ENCODE measurements at places on chromosomes 5 and 9.
A peak's percentile ranks its signal among the peaks of the same experiment; 100 is the strongest.

GRCh38 chr5:135875567-135875966 lies 20.1 kb downstream of the IL9 start:
- DNase-seq, result no peak

GRCh38 chr5:9284781-9285307 lies 261.0 kb downstream of the SEMA5A start:
- DNase-seq, result peak; percentile 83

DNA sequence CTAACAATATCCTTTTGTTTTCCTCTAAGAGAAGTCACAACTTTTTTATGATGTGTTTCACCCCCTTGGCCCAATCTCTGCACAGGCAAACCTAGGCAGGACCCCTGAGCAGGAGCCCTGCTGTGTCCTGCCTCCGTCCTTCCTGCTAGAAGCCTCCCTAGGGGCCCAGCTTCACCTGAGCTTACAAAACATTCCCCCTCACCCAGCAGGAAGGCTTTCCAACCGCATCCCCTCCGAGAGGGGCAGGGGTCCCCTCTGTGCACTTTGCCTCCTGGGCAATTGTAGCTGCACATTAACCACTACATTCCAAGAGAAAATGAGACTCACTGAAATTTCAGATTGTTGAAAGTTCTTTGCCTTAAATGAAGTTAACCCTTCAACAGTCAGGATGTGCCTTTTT lies 176.2 kb downstream of the IRX2 start:
- DNase-seq, result no peak

DNA sequence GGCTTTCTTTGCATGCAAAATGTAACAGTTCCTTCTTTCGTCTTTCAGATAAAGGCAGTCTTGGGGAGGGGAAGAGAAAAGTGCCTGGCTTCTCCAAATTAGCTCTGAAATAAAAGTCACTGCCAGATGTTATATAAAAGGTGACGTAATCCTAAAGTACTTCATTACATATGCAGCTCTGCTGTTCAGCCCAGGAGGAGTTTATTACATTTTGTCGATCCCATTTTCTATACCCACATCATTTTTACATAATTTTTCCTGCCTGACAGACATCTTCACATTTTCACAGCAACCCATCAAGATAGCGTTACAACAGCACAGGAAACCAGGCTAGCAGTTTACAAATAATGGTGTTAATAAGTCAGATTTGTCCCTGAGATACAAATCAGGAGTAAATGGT lies 86.7 kb upstream of the SLC30A5 start:
- no peak for DNase-seq

GRCh38 chr5:531749-532315 lies 7.6 kb upstream of the SLC9A3 start:
- no peak for DNase-seq

DNA sequence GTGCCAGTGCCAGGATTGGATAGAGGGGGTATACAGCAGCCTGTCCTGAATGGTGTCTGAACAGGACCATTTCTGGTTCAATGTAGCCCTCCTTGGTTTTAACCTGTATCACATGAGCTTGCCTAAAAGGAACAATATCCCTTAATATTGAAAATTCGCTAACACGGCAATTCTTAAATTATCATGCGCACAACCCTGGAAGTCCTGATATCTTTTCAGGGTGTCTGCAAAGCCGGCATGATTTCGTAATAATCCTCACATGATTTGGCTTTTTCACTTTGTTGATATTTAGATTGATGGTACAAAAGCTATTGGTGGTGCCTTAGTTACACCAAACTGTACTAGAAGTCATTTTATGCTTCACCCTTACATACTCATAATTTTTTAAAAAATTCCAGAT lies 53.2 kb downstream of the PCSK1 start:
- no peak for DNase-seq

DNA sequence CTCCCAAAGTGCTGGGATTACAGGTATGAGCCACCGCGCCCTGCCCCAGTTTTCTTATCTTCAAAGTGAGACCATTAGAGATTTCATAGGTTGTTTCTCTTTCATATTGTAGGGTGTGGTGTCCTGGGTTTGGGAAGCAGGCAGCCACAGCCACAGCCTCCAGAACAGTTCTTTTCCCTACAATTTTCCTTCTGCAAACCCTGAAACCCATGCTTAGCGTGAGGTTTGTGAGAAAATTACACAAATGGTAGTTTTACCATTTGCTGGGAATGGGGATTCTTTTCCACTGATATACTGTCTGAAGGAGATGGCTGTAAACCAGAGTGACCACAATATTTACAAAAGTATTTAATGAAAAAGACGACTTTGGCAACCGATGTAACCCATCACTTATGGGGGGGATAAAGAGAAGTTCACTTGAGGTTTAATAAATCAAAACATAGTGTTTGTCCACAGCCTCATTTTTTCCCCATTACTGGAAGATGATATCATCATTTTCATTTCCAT lies 26.7 kb upstream of the ECM2 start:
- peak; percentile 73 for DNase-seq

DNA sequence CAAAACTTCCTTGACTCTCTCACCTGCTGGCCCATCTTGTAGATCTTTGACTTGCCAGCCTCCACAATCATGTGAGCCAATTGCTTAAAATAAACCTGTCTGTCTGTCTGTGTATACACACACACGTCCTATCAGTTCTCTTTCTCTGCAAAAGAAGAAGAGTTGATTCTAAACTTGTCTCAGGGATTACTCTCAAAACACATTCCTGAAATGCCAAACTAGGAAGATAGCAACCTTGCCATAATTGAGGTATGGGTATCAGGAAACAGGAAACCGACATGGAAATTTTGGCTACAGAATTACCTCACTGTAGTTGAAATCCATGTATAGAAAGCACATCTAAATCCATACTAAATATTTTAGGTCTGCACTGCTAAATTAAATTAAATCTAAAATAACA lies 483.4 kb downstream of the PLK2 start:
- DNase-seq, result no peak

GRCh38 chr5:102910240-102911226 lies 155.4 kb downstream of the PAM start:
- DNase-seq, result peak; percentile 58

GRCh38 chr5:176870110-176870591 lies 29.0 kb downstream of the HK3 start:
- DNase-seq, result peak; percentile 58

- DNase-seq, result no peak
These were observed 76.2 kb upstream of the TMED7 start for GRCh38 chr5:115702025-115702424.

DNA sequence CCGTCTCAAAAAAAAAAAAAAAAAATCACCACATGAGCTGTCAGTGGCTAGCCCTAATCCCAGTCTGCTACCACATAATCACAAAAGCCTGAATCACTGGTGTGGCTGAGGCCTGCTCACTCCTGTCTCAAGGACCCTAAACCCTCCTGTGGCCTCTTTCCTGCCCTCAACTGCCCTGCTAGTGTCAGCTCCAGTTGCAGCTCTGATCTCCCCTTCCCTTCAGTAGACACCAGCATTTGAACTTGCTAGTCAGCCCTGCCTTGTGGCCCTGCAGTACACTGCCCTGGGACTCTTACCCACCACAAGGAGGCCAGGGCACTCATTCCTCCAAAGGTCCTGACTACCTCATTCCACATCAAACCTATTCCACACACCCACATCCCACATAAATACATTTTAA lies 9.5 kb upstream of the P4HA2 start:
- DNase-seq, result no peak

DNA sequence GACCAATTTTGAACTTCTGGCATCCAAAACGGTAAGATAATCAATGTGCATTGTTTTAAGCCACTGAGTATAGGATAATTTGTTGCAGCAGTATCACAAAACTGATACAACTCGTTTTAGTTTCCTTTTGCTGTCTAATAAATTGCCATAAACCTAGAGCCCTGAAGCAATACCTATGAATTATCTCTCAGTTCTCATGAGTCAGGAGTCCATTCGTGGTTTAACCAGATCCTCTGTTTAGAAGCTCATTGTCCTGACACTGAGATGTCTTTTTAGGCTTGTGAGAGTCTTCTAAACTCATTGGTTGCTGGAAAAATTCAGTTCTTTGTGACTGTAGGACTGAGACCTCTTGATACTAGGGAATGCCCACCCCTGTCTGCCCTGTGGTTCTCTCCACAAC lies 262.9 kb downstream of the SEMA5A start:
- peak; percentile 59 for DNase-seq

- DNase-seq, result no peak
These were observed 1170.6 kb upstream of the NUDT12 start for GRCh38 chr5:104733063-104733669.
